ENCODE measurements at places on chromosomes 12 and 14. TPM values are rescaled to one million over a fixed set of nuclear protein-coding genes. Genes with fewer than 3 reads are reported as not detected.

TUBA1A gene
- total RNA-seq: 1,548 TPM

CLEC4A gene
- not detected for total RNA-seq

DIO3 gene
- not detected for total RNA-seq

CMA1 gene
- total RNA-seq: not detected

KRT79 gene
- 0.12 TPM for total RNA-seq

ZFHX2 gene
- 0.93 TPM for total RNA-seq

ABCD4 gene
- total RNA-seq: 51.2 TPM
